ENCODE measurements at places on chromosomes 11 and 22.

DNA sequence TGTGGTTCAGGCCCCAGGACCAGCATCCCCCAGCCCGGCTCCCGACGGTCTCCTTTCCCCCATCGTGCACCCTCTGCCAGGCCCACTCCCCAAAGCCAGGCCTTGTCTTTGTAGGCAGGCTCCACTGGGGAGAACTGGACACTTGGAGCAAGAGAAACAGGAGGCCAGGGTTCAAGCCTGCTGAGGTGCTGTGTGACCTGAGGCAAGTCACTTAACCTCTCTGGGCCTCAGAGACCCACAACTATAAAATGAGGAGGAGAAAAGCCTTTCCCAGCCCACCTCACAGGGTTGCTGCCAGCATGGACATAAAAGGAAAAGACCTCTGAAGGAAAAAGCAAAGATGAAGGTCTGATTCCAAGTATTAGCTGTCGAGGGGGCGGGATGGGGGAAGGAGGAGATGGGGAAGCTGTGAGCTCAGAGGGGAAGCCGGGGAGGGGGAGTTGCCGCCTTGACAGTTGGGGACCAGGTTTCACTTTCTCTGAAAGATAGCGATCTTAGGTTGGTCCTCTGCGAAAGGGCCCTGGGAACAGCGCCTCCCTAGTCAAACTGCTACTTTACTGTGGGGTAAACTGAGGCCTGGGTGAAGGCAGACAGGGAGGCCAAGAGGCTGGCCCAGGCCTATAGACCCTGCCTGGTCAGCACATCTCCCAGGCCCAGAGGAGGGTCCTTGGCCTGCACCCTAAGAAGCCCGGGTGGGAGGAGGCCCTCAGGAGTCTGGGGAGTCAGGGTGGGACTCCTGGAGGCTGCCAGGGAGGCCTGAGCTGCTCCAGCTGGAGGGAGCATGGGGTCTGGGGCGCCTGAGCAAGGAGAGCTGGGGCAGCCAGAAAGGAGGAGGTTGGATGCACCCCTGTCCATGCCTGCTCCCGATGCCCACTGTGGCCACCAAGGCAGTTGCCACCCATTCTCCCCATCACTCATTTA is 991 bp upstream of the OSM start:
- peak; percentile 91 for DNase-seq

DNA sequence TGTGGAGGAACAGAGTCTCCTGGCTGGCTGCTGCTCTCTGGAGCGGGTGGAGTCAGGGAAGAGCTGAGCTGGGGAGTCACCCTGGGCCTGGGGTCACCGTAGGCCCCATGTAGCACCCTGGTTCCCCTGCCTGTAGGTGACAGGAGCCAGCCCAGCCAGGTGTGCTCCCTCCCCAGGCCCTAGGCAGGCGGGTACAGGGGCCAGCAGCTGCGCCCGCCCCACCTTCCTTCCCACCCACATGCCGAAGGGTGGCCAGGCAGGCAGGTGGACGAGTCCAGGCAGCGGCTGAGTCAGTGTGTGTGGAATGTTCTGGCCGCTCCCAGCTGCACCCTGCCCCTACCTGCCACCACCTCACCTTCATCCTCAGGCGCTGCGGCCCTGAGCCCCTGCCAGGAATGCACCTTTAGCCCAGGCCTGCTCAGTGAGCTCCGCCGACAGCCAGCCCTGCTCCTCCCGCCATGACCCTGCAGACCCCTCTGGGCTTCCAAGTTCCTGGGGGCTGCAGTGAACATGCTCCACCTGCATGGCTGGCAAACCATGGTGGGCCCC is 654 bp upstream of the SYT8 start:
- no peak for DNase-seq

GRCh38 chr11:575996-576768 is at the start of gene PHRF1:
Gene PHRF1, plus strand, starts transcription at chr11:576470. Its CDS starts 5,043 bp downstream, at chr11:581513.
- DNase-seq = peak; percentile 96

DNA sequence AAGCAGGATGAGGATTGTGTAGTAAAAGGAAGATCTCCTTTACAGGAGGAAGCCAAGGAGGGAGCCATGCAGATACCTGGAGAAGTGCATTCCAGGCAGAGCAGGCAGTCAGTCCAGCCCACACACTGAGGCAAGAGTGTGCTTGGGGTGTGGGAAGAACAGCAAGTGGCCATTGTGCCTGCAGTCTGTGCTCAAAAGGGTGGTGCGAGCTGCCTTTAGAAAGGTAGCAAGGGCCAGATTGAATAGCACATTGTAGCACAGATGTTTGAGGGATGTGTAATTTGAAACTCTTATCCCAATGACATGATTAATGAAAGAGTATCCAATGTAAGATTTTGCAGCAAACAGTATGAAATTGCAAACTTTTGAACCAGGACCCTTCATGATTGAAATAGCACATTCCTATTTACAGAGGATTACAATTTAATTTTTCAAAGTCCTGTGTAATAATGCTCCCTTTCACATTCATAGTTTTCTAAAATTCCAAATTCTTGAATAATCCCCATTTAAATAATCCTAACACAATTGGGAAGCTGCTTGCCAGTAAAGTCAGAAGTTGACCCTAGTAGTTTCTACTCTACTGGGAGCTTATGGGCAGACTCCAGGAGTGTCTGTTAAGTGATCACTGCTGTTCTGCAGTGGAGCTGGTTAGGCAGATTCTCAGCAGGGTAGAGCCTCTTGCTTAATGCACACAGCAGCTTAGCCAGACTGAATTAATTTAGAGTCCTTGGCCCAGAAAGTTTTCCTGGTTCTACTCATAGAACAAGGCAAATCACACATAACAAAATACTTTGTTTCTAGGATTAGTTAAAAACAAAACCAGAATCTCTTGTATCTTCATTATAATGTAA is 78.1 kb downstream of the CYB5R2 start:
- no peak for DNase-seq

DNA sequence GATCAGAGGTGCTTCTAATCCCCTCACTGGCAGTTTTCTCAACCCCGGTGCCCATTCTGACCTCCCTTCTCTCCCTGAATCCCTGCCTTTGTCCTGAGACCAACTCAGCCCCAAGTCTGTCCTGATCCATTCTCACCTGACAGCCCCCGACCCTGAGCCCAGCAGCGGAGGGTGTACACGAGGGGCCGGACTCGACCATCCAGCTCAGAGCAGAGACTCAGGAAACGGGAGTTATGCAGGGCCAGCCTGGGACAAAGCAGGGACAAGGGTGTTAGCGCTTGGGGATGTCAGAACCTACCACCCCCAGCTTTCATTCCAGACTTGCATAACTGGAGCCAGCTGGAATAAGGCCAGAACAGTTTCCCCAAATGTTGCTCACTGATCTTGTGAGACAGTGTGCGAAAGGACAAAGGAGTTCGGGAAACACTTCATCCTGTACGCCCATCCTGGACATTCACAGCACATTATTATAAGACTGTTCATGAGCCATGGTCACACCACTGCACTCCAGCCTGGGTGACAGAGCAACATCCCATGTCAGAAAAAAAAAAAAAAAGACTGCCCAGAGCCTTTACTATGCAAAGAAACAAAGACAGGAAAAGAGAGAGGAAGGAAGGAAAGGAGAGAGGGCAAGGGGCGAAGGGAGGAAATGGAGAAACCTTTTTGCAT is 3.5 kb upstream of the EEF1G start:
- DNase-seq = no peak
